ENCODE measurements at places on chromosomes 2 and 18.

GRCh38 chr2:4973973-4974372 is 718.2 kb upstream of the SOX11 start:
- DNase-seq = no peak

DNA sequence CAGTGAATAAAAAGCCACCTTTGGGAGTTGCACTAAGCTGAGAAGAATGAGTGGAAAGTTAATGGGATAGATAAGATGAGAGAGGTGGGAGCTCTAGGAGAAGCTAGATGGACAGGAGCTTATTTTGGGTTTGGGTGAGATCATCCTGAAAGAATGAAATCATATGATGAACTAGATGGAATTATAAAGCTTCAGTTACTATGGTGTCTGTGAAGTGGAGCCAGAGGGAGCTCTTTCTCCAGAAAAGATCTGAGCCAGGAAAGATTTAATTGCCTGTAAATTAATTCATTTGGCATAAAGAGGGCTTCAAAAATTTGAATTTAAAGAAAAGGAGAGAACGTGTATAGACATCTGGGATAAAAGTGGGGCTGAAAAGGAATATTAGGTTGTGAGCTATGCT is 10.3 kb downstream of the DNAH6 start:
- no peak for DNase-seq

DNA sequence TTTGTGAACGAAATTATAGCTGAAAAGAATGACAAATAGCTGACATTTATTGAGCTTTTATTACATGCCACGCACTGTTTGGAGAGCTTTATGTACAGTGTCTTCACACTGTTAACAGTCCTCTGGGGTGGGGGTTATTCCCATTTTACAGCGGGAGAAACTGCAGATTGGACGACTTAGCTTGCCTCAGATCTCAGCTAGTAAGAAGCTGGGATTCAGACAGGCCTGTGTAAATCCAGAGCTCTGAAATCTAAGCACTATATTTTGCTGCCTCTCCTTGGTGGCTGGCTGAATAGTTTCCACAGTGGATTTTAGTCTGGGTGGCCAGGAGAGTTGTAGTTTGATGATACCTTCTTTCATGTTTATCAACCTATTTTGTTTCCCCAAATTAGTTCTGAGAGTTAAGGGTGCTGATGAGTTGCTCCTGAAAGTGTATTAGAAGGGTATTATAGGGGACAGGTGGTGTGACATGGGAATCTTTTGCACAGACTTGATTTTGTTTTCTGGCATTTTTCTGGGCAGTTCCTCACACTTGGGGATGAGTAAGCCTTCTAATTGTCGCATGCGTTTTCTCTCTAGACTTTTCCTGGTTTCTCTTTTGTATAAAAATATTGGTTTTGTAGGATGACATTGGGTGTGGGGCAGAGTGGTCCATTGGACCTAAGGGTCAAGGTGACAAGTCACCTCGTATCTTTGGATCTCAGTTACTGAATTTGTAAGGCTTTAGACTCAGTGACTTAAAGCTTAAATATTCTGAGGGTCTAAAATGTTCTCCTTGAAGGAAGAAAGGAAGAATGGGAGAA is 1.5 kb downstream of the ACSL3 start:
- no peak for DNase-seq

- DNase-seq = no peak
Observed at GRCh38 chr2:55001716-55002115, 48.5 kb downstream of the RTN4 start.

DNA sequence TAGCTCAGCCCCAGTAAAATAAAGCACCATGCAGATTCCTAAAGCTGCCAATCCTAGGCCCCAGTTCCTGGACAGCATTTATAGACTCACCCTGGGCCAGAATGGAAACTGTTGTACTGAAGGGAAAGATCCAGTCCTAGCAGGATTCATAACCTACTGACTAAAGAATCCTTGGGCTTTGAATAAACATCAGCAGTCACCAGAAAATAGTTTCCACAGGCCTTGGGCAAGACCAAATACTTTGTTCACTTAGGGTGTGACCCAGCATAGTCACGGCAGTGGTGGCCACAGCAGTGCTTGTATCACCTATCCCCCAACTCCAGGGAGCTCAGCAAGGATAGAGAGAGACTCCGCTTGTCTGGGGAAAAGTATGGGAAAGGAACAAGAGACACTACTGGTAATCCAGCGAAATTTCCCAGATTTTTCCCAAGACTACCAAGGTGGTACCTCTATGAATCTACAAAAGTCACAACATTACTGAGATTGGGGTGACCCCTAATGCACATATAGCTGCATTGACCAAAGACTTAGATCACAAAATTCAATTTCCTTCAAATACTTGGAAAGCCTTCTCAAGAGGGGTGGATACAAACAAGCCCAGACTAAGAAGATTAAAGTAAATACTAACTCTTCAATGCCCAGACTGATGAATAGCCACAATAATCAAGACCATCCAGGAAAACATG is 748.1 kb upstream of the LRATD1 start:
- no peak for DNase-seq

DNA sequence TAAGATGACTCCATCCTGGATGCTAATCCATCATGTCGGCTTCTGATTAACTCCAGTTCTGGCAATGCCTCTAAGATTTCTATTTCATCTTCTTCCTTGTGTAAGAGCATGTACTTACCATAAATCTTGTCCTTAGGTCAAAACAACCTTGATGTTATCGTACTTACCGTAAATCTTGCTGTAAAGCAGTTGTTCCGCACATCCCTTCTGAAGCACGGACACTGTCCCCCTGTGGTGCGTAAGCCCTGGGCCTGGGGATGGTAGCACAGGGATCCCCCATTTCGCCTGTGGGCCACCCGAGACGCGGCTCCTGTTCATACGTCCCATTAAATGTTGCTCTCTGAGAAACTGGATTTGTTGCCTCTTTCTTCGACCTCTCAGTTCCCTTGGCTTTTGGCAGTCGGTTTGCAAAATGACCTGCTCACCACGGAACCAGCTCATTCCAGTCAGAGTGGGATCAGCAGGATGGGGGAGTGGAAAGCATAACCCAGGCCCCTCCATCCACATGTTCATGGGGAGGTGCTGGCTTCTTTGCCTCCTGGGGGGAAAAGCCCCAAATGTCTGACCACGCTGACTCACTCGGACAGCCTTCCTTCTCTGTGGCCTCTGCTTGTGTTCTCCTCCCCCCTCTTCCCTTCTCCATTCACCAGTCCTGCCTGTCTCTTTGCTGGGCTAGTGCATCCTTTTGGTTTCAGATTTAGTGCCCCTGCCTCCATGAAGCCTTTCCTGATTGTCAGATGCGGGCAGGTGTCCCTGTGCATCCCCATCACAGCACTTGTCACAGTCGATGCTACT is 49.9 kb downstream of the RAB31 start:
- no peak for DNase-seq
